ENCODE measurements at places on chromosomes 2 and 18.
A peak's percentile ranks its signal among the peaks of the same experiment; 100 is the strongest.

DNA sequence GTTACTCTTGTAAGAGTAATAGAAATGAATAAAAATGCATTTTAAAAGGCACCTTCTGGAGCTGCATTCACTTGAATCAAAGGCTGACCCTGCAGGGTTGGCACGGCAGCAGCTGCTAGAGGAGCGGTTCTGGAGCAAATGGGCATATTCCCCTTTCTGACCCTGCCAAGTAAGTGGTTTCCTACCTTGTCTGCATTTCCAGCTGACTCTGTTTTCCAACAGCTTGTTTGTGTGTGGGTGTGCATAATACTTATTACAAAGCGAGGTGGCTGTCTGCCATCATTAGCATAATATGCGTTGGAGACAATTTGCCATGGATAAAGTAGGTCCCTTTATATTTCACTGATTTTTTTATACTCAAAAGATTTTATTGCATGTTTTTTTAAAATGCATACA lies 21.3 kb upstream of the TTN start:
- DNase-seq = no peak

DNA sequence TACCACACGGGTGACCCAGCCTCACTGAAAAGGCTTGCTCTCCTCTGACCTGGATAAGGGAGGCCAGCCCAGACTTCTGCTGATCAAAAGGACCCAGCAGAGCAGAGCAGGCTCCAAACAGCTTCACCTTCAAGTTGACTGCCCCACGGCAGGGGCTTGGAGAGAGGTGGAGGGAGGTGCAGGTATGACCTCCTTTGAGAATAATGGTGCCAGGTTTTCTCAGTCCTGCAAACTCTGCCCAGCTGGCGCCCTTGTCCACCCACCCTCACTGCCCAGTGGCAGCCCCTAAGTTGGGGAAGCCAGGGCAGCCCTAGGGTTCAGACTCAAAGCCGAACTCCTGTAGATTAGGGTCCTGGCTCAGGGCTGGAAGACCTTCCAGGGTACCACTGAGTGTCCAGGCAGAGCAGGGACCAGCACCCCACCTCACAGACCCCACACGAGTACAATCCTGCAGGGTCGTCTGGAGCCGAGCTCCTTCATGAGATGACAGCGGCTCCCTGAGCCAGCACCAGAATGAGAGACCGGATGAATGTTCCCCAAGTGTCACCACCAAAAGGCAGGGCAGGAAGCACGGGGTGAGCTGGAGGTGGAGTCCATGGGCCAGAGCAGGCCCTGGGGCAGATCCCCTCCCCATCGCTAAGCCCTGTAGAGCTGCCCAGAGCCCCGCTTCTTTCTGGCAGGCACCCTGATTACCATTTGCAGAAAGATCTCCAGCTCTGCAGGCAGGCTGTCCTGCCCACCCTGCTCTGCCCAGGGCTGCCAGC lies 3.6 kb upstream of the GPC1 start:
- no peak for DNase-seq

- no peak for DNase-seq
Observed at GRCh38 chr2:119234021-119235019, 10.7 kb downstream of the STEAP3 start.

DNA sequence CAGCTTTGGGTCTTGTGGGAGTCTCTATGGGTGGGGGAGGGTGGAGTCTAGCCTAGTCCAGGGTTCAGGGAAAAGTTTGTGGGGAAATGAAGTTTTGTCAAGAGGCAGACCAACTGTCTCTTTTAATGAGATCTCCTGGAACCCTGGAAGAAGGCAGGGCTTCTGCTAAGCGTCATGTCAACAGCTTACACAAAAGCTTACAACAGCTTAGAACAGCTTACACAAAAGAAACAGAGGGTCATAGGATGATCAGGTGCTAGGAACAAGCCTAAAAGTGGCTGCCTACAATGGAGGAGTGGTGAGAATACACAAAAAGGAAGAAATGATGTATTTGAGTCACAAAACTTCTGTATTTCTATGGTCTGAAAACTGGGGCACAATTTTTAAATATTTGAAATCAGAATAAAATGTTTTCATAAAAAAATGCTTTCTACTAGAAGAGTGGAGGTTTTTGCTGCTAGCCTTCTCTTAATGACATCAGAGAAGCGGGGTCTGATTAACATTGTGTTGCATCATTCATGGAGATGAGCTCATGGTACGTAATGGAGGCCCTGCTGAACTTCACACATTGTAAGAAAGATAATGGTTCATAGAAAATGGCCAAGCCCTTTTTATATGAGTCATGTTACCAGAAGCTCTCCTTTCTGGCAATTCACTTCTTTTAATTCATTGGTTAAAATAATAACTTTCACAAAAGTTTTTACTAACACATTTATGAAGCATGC lies 351.0 kb downstream of the PIK3C3 start:
- no peak for DNase-seq

DNA sequence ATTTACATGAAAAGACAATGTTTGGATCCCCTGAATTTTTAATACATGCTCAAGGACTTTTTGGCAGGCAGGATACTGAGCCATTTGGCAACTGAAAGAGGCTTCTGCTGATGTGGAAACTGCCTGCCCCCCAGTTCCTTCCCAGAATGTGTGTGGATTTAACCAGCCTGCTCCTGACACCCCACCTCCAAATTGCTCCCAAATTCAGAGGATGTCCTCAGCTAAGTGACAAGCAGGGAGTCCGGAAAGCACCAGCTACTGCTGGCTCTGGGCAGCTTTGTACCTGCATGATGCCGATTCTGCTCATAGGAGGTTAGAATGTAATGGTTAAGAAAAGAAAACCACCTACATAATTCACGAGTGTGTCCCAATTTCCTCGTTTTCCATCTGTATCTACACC lies 197.5 kb downstream of the CDH20 start:
- no peak for DNase-seq

DNA sequence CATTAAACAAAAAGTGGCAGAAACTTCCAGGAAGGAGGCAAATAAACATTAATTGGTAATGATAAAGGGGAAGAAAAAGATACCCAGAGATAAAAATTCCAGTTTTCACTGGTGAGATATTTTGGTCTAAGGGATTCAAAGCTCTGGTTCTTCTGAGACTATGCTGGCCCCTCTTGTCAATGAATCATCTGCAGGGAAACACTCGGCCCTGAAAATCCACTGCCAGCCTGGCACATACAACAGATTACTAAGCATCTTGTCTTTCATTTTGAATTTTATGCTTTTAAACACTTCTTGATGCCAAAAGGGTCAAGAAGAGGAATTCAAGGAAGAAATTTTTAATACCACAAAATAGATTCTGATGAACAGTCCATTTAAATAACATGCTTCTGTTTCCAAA lies 1603.8 kb upstream of the ZEB2 start:
- DNase-seq = no peak

DNA sequence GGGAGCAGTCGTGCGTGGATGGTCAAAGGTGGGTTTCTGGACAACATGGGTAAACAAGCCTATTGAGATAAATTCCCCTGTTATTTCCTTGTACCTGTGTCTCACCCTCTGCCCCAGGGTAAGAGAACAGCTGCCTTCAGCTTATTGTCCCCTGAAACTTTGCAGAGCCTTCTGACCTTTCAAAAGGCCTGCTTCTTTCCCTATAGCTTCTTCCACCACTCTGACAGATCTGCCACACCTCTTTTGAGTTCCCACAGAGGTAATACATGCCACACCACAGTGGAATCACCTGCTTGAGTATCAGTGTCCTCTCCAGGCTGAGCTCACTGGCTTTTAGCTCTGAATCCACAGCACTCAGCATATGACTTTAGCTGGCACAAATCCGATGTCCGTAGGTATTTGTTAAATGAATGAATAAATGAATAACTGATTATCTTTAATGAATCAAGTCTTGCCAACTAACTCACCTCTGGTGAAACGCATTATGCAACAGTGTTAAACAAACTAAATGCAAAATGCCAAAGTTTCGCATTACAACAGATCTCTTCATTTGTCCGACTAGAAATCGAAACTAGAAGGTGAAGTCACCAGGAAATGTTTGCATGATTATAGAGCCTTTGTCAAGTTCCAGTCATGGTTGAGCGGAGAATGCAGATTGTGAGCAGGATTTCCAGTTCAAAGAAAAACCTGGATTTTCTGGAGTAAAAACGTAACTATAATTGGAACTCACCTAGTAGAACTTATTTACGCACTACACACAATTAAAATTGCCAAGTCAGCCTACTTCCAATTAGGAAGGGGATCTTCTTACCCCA lies 16.4 kb downstream of the DYNAP start:
- DNase-seq = peak; percentile 71

DNA sequence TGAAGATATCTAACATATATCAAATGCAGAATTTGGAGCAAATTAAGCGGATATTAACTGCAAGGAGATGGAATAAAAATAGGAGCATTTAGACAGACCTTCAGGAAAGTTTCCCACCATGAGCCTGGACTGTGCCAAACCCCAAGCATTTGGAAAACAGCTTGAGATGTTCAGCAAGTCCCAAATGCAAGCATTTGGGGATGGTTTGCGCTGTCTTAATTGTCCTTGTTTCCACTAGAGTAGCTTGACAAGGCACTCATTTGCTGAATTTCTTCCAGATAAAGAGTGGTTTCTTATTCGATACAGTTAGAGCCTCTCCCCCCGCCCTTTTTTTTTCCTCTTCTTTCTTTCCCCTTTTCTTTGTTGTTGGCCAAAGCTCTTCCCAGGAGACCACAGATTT lies 77.1 kb upstream of the CDC42EP3 start:
- DNase-seq = no peak
